Glutamatergic neuron (in vitro differentiated cells): ENCODE measurements at places on chromosomes 12 and 14. TPM values are rescaled to one million over a fixed set of nuclear protein-coding genes. Genes with fewer than 3 reads are reported as not detected.

BCL11B gene
- total RNA-seq, result 2.6 TPM

ITGA7 gene
- 156 TPM for total RNA-seq

GRCh38 chr12:6771509-6772330 is 600 bp upstream of the LAG3 start:
- no peak for DNase-seq

- DNase-seq, result no peak
These were observed 85.2 kb downstream of the KTN1 start for GRCh38 chr14:55665067-55665675.

DNA sequence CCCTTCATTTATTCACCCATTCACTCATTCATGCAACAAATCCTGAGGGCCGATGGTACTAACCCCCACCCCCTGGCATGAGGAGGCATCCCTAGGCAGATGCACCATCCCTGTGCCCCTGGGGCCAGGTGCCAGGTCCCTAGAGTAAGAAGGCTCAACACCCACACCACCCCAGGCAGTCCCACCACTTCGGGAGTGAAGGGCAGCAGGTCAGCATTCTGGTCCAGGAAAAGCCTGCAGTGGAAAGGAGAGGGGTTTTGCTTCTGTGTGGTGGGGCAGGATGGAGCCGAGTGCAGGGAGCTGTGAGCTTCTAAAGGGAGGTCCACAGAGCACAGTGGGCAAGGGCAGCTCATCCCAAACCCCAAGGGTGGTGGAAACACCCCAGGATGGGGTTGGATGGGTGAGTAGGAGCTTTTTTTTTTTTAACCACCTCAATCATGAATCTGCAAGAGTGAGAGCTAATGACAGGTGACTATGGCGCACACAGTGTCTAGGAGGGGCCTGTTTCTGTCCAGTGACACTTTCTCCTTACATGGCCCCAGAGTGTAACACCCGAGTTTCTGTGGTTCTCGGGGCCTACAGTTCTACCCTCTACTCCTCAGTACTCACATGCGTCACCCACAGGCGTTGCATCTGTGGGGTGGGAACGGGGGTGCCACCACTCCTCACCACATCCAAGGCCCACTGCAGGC is 414.3 kb downstream of the TMEM121 start:
- DNase-seq, result no peak

GRCh38 chr14:92615451-92615850 is 101.9 kb downstream of the RIN3 start:
- no peak for DNase-seq

DNA sequence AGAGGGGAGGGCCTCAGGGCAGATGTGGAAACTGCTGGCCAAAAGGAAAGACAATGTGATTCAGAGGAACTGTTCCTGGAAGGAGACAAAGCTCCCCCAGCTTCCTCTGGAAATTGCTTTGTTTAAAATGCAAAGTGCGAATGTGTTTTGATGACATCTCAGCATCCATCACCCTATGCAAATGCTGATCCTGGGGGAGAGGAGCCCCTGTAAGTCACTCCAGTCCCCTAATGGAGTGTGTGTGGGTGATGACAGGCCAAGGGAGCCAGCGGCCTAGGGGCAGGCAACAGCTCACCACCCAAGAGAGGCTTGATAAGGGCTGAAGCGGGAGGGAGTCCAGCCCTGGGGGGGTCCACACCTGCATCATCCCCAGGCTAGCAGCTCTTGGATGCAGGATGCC is 134.2 kb downstream of the ESRRB start:
- no peak for DNase-seq

DNA sequence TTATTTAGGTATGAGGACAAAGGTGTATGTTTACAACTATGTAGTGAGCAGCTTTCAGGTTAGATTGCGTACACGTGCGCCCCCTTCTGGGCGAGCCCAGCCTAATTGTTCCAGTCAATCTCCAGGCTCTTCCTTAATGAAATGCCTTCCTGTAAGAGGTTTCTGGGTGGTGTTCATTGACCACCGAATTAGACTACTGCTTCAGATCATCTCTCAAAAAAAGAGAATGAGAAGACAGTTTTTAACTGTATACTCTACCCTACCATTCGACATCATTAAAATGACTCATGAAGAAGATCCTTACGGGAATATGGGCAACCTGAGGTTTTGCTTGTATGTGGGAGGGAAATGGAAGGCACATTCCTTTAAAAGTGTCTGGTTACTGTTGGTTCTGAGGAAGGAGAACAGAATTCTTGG is 2.1 kb downstream of the LUM start:
- peak; percentile 83 for DNase-seq

SMIM41 gene
- 0.88 TPM for total RNA-seq

DNA sequence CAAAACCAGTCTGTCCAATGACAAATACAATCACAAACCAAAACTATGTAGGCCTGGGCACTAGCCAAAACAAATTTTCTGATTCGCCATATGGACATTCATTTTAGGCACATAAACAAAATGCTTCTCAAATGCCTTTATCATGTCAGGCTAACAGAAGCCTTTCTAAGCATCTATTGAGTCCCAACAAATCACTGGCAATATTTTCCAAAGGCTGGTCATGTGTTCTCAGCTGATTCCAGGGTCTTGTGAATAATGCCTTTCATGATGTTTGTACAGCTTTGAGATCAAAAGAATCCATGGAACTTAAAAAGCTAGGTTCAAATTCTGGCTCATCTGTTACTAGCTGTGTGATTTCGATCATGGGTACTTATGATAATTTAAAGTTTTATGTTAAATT is 16.1 kb downstream of the FSCB start:
- DNase-seq, result no peak

LYZ gene
- total RNA-seq, result 0.37 TPM

GRCh38 chr14:100750762-100751699 is 24.3 kb downstream of the DLK1 start:
- DNase-seq, result no peak

CCDC197 gene
- total RNA-seq, result not detected

TTC8 gene
- total RNA-seq, result 7.6 TPM

DNA sequence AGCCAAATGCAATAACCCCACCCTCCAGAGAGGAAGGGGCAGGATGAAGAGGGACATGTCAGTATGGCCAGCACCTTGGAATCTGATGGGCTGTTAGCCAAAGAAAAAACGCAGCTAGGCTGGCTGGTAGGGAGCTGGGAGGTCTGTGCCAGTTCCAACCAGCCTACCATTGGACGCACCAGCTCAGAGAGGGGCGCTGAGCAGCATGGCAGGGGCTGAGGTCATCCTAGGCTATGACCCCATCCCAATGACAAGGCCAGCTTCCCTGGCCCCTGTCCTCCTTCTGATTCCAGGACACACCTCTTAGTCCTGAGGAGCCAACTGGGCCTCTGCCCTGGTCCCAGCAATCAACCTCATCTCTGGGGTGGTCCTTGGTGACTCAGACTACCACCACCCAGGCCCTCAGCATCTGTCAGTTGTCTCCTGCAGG is 12.2 kb downstream of the ACTN1 start:
- DNase-seq, result no peak

DNA sequence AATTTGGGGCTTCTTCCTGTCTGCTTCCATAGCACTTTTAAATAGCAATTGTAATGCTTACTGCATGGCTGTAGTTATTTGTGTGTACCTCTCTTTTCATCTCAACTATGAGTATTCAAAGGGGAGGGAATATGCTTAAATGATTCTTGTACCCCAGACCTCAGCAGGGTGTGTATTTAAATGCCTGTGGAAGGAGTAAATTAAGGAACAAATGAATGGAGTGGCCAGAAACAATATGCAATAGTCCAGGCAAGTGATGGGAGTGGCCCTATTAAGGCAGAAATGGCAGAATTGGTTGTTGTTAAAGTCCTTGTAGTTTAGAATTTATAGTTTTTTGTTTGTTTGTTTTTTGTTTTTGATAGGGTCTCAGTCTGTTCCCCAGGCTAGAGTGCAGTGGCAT is 1.5 kb downstream of the RAD51B start:
- DNase-seq, result no peak

DNA sequence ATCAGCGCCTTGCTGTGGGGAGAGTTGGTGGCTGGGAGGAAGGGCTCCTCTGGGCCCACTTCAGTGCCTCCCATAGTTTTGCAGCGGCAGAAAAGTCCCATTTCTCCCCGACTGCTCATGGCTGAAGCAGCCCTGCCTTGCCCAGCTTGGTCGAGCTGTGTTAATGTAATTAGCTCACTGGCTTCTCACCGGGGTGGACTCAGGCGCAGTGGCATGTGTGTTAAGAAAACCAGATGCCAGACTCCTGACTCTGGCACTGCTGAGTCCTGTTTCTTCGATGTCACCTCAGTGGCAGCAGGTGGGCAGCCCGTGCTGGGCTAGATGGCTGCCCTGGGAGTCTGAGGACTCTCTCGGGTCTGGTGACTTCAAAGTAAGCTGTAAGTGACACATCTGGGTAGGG is 47.4 kb downstream of the CHST11 start:
- DNase-seq, result no peak

DNA sequence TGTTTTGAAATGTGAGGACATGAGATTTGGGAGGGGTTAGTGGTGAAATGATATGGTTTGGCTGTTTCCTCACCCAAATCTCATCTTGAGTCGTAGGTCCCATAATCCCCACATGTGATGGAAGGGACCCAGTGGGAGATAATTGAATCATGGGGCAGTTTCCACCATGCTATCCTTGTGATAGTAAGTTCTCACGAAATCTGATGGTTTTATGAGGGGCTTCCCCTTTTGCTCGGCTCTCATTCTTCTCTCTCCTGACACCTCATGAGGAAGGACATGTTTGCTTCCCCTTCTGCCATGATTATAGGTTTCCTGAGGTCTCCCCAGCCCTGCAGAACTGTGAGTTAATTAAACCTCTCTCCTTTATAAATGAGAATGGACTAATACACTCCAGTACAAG is 18.0 kb downstream of the GALNT6 start:
- DNase-seq, result no peak

ZBTB42 gene
- 6.0 TPM for total RNA-seq

GRCh38 chr12:49541911-49542505 is 3.2 kb downstream of the KCNH3 start:
- no peak for DNase-seq

IFNG-AS1 gene
- total RNA-seq, result not detected

- DNase-seq, result no peak
These were observed 398.7 kb downstream of the SOX5 start for GRCh38 chr12:23550753-23551152.

CEP83 gene
- total RNA-seq, result 13.4 TPM

- no peak for DNase-seq
These were observed 40.6 kb downstream of the CHGA start for GRCh38 chr14:92963301-92964123.

DNA sequence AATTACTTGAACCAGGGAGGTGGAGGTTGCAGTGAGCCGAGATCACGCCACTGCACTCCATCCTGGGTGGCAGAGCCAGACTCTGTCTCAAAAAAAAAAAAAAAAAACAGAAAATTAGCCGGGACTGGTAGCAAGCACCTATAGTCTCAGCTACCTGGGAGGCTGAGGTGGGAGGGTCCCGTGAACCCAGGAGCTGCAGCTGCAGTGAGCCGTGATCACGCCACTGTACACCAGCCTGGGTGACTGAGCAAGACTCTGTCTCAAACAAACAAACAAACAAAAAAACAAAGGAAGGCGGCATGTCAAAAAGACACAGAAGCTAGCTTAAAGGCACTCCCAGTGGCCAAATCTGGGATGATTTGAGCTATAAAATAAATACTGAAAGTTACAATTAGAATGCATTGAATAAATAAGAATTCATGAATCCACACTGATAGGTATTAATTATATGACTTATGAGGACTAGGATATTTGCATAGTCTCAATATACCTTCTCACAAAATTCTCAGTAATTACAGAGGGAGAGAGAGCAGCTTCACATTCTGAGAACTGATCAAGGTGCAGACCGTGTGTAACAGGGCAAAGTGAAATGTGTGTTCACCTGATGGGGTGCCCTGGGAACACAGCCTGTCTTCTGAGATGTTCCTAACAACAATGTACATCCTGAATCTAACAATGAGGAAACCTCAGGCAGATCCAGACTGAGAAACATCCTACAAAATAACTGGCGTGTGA is 42.7 kb upstream of the GPR132 start:
- no peak for DNase-seq

GRCh38 chr14:72452774-72453173 is 441.1 kb downstream of the DPF3 start:
- DNase-seq, result no peak

SRRM4 gene
- 183 TPM for total RNA-seq

GRCh38 chr12:117486840-117487659 is 125.6 kb upstream of the NOS1 start:
- DNase-seq, result no peak

DNA sequence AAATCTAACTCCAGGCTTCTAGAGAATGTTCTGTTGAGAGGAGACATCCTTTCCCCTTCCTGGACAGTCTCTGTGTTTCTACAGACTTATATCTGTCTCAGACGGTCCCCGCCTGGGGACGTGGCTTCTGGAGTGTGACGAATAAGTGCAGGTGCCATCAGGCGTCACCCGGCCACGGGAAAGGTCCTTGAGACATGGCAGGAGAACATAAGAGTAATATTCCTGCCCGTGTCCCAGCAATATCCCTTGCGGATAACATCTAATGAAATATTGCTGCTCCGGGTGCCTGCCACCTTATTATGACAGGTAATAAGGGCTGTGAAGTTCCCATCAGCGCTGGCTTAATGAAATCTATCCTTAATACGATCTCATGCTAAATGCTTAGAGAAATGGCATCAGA is 139.6 kb downstream of the PIWIL1 start:
- DNase-seq, result no peak

DNA sequence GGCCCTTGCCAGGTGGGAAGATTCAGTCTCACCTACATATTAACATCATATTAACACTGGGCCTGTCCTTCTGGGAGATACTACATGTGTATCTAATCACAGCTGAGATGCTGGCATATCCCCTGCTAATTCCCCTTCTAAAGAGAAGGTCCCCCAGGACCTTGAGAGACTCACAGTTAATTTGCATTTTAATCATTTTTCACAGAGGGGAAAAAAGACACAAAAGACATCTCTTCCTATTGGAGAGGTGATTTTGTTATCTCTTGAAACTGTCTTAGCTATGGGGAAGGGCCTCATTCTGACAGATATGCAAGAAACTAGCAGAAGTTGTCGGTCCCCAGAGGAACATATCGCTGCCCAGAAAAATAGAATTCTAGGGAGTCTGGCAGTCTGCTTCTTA is 7.5 kb downstream of the C14orf132 start:
- no peak for DNase-seq

- DNase-seq, result no peak
These were observed 331.6 kb upstream of the FAR2 start for GRCh38 chr12:28817524-28817923.

GRCh38 chr14:90758959-90759358 is 57.3 kb downstream of the TTC7B start:
- DNase-seq, result no peak

GRCh38 chr14:30966415-30967363 is 58.8 kb upstream of the AP4S1 start:
- no peak for DNase-seq

- no peak for DNase-seq
These were observed 243.1 kb upstream of the FOXN3 start for GRCh38 chr14:89660166-89660565.
